ENCODE measurements at places on chromosomes 11 and 22.

DNA sequence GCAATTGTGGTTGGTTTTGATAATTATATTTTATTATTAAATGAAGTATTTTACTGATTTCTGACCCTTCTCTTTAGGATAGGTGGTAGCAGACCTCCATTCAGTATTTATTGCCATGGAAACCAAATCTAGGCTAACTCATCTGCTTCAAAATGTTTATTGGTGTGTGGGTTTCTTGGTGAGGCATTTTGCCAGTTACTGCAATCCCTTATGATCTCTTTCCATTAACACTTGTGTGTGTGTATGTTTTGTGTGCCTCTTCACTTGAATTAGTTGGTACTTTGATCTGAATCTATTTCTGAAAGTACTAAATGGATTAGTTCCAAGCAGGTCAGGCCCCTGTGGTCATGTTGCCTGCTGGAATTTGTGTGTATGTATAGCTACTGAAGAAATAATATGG lies 184.4 kb upstream of the C11orf87 start:
- no peak for DNase-seq

DNA sequence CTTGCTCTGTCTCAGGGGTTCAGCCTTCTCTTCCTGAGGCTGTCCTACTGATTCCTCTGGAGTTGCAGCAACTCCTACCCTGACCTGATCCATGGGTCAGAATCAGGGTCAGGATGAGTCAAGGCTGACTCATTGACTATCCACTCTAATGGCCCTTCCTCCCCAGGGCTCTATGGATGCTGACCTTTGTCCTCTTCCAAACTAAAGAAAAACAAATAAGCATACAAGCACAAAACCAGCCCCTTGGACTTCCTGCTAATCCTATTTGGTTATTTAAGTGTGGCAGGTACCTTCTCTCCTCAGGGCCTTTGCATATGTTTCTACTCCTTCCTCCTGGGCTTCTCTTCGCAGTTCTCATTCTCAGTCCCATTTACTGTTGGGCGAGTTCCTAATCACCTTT lies 204.5 kb upstream of the NAV2 start:
- DNase-seq, result no peak

- DNase-seq, result no peak
Observed at GRCh38 chr11:78268591-78269410, 80.1 kb downstream of the USP35 start.

GRCh38 chr11:1870721-1871466 lies 18.0 kb downstream of the LSP1 start:
- DNase-seq, result no peak

- no peak for DNase-seq
Observed at GRCh38 chr11:111301842-111302118, 3.4 kb downstream of the POU2AF3 start.

GRCh38 chr22:44024288-44024921 lies at the start of gene PARVB:
Gene PARVB, plus strand, starts transcription at chr22:44024302. Its CDS starts 38 bp downstream, at chr22:44024340.
- no peak for DNase-seq

- no peak for DNase-seq
Observed at GRCh38 chr22:37199760-37200108, 11.7 kb upstream of the C1QTNF6 start.

DNA sequence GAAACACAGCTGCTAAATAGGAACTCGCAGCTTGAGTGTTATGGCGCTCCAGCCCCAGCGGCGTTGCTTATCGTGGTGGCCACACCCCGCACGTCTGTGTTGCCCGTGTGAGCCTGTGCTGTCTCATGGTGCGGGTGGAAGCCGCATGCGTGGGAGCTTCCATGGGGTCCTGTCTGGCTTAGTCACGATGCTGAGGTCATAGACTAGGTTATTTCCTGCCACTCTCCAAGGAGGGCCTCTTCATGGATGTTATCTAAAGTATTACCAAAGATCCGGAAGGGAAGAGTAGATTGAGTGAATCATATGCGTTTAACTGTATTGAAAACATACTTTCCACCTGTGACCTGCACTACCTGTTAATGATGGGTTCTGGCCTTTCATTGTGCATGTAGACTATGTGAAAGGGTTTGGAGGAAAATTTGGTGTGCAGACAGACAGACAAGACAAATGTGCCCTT lies 21.7 kb downstream of the CTTN start:
- no peak for DNase-seq

DNA sequence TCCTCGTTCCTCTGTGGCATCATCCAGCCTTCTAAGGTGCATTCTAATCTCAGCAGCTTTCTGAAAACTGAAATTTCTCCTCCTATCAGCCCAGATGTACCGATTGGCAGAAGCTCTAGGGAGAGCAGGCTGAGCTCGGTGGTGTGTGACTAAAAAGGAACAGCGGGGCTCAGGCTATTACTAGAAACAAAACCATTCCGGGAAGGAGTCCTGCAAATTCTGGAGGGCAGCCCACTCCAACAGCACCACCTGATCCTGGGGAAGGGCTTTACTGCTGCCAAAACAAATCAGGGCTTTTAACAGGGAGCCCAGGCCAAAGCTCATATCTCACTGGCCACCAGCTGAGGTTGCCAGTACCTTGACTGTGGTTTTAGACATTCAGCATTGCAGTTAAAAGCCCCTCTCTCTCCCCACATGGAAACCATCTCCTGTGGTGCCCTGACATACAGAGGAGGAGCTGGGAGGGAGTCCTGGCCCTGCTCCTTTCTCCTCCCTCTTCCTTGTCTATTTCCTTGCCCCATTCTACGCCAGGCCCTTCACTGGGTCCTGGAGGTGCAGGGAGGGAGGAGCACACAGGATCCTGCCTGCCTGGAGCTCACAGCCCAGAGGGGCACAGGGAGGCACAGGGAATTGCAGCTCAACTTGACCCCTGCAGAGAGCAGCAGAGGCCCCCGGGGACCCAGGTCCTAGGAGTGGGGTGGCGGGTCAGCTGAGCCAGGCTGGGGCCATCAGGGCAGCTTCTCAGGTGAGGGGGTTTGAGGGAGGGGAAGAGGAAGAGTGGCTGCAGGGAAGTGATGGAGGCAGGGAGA lies 889 bp downstream of the PLAAT4 start:
- DNase-seq, result no peak

DNA sequence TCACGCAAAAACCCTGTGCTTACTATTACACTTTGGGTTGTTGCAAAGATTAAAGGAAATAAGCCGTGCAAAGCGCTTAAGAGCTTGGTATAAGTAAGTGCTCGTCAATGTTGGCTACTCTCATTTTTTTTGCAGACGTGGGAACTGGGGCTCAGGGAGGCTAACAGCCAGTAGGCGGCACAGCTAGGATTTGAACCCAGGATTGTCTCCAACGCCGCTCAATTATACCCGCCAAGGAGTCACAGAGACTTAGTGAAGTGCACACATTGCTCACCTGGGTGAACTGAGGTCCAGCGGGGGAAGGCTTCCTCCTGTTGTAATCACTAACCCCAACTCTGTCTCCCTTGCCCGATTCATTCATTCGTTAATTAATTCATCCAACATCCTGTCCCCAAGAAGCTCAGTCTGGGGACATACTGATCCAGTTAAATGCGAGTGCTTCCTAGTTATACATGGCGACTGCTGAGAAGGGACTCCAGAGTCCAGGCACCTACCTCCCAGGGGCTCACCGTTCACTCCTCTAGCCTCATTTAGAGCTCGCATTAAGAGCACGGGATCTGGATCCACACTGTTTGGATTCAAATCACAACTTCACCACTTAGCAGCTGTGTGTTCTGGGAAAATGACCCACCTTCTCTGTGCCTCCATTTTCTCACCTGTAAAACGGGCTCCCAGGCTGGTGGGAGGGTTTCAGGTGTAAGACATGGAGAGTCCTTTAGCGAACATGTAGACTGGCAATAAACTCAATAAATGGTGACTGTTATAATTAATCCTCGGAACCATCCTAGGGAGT lies 838 bp upstream of the MTFP1 start:
- no peak for DNase-seq

DNA sequence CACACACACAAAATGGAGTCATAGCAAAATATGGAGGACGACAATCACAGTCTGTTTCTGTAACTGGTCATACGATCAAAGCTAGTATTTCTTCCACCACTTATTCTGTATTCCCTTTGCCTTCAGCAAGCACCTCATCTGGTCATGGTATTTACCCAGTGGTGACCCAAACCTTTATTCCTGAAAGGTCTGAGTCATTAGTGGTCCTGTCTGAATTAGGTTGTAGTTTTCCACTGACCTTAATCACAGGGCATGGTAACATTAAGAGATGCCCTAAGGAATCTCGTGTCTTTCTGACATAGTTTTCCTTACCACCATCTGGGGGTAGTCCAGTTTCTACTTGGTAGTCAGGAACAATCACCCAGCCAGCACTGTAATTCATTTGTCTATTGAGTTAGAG lies 54.8 kb upstream of the CEP295 start:
- no peak for DNase-seq

DNA sequence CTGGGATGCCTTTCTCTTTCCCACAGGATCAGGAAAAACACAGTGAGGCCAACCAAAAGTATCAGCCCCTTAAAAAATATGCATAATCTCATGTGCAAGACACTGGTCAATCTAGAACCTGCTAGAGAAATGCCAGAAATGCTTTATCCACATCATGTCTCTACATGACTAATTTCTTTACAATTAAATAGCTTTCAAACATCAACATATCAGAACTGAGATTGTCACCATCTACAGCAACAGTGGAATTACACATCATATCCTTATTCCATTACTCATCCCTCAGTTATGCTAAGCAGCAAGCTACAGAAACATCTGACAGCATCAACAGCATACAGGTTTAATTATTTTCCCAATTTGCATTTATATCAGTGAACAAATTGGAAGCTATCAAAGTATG lies 78.8 kb downstream of the DDIAS start:
- DNase-seq, result no peak

- DNase-seq, result no peak
Observed at GRCh38 chr11:66920978-66921784, 37.0 kb downstream of the PC start.

GRCh38 chr11:126433989-126434949 lies 78.8 kb downstream of the ST3GAL4 start:
- no peak for DNase-seq

- no peak for DNase-seq
Observed at GRCh38 chr11:130054966-130055365, 14.7 kb upstream of the APLP2 start.

DNA sequence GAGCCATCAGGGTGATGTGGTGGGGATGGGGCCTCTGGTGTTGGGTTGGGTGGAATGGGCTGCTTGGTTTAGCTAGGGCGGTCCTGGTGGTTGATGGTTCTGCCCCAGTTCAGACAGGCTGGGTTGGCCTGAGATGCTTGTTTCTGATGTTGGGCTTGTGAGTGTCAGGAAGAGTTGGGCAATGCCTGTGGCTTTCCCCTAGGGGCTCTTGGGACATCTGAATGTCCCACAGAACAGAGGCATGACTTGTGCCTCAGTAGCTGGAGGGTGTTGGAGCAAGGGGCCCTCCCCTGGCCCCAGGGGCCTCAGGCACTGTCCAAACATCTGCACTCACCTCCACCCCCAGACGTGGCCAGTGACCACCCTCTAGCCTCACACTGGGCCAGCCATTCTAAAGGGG lies 14.0 kb upstream of the CTSD start:
- DNase-seq, result no peak

- DNase-seq, result no peak
Observed at GRCh38 chr11:39365809-39366436, 2093.5 kb downstream of the LRRC4C start.

DNA sequence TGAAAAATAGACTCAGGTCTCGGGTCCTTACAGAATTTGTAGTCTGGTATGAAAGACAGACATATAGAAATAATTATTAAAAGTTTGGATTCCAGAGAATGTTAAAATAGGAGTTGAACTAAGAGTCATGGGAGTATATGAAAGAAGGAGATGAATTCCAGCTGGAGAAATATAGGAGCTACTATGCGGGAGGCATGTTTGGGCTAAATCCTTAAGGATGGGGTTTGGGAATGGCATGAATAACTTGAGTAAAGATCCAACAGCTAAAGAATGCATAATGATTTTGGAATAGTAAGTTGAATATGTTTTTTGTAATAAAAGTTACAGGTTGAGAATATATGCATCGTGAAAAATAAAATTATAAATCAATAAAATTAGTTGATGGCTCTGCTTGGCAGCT lies 129.4 kb upstream of the SLC5A12 start:
- DNase-seq, result no peak

DNA sequence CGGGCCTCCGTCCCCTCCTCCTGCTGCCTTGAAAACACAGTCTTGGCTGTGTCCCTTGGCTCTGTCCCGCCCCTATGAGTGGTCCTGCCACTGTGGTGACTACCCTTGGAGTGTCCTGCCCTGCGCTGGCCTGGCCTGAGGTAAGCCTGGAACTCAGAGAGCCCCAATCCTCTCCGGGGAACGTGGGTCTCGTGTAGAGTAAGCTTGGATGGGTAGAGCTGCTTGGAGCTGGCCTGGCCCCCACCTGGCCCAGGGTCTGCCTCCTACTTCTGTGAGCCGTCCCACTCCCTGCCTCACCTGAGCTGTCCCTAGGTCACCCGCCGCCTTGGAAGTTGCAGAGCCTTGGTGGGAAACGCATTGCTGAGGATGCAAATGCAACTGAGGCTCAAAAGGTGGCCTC lies 347.1 kb downstream of the CTTN start:
- no peak for DNase-seq

- no peak for DNase-seq
Observed at GRCh38 chr22:31995046-31995445, 48.0 kb upstream of the SLC5A1 start.

- DNase-seq, result no peak
Observed at GRCh38 chr11:128938156-128938885, 4.3 kb downstream of the TP53AIP1 start.

DNA sequence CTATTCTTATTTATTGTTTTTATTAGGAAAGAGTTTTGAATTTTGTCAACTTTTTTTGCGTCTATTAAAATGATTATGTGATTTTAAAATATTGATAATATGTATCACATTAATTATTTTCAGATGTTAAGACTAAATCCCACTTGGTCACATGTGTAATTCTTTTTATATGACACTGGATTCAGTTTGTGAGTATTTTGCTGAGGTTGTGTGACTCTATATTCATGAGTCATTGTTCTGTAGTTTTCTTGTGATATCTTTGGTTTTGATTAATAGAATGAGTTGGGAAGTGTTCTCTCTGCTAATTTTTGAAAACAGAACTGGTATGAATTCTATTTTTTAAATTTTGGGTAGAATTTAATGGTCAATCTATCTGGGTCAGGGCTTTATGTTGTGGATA lies 317.9 kb downstream of the ETS1 start:
- no peak for DNase-seq

GRCh38 chr22:44050766-44051355 lies 26.8 kb downstream of the PARVB start:
- no peak for DNase-seq

- no peak for DNase-seq
Observed at GRCh38 chr11:57713835-57714234, 1.4 kb downstream of the TMX2 start.

- DNase-seq, result no peak
Observed at GRCh38 chr11:46391578-46392420, at the start of gene CHRM4. Gene CHRM4, minus strand, starts transcription at chr11:46391776. Its CDS starts 5,219 bp downstream, at chr11:46386557.

GRCh38 chr11:16959602-16960001 lies 54.6 kb downstream of the PLEKHA7 start:
- no peak for DNase-seq

DNA sequence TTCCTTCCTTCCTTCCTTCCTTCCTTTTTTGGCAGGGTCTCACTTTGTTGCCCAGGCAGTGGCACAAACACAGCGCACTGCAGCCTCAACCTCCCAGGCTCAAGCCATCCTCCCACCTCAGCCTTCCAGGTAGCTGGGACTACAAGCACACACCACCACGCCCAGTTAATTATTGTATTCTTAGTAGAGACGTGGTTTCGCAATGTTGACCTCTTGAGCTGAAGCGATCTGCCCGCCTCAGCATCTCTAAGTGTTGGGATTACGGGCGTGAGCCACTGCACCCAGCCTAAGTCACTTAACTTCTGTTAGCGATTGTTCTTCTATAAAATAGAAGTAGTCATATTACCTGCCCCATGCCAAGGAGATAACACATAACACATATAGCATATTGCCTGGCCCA lies 2.8 kb upstream of the SYTL2 start:
- DNase-seq, result no peak

GRCh38 chr11:121716060-121716459 lies 263.3 kb upstream of the SORL1-AS1 start:
- no peak for DNase-seq

Measured in stimulated activated CD4-positive, alpha-beta T cell treated with anti-CD3 and anti-CD28 coated beads, Interleukin-1b, Interleukin-23, amount 100 ng/mL, for 1 hour (primary cell).